Astrocyte of the spinal cord (primary cell): ENCODE measurements at places on chromosomes 3 and 15.

DNA sequence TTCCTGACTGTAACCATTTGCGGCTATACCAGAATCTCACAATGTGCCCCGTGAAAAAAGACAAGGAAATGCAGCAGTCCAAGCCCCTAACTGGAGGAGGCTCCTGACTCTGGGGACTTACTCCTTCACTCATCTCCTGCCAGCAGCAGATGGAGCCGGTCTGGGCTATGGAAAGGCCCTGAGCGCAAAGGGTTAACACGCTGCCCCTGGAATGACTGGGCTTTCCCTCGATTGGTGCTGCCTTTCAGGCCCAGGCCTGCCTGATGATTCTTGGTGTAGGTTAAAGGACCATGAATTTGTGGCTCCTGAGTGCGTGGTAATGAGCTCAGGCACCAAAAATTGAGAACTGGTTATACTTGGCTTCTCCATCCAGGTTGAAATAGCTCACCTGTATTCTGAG, 42.3 kb upstream of the GALNT15 start:
- DNase-seq, result no peak

- peak; percentile 73 for DNase-seq
Measured at GRCh38 chr3:146166415-146166821, 5.4 kb upstream of the PLOD2 start.

DNA sequence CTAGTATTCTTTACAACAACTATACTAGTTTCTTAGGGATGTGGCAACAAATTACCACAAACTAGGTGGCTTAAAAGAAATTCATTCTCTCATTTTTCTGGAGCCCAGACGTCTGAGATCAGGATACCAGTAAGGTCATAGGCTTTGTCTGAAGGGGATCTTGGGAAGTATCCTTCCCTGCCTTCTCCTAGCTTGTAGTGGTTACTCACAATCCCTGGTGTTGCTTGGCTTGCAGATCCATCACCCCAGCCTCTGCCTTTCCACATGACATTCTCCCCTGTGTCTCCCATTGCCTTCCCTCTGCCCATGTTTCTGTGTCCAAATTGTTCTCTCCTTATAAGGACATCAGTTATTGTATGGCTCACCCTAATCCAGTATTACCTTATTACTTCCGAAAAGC, 24.3 kb upstream of the CLDN1 start:
- no peak for DNase-seq

- DNase-seq, result no peak
Measured at GRCh38 chr3:191240486-191240885, 41.4 kb downstream of the OSTN start.

DNA sequence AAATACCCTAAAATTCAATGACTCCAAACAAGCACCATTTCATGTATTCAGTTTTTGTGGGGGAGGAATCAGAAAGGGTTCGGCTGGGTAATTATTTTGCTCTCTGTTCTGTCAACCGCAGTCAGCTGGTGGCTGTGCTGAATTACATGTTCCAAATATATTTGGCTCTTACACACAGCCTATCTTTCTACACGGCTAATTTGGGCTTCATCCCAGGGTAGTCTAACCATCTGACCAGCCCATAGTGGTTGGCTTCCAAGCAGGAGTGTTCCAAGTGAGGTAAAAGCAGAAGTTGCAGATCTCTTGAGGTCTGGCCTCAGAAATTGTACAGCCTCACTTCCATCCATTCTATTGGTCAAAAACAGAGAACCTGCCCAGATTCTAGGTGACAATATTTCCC, 760.8 kb upstream of the SEMA6D start:
- DNase-seq, result no peak

DNA sequence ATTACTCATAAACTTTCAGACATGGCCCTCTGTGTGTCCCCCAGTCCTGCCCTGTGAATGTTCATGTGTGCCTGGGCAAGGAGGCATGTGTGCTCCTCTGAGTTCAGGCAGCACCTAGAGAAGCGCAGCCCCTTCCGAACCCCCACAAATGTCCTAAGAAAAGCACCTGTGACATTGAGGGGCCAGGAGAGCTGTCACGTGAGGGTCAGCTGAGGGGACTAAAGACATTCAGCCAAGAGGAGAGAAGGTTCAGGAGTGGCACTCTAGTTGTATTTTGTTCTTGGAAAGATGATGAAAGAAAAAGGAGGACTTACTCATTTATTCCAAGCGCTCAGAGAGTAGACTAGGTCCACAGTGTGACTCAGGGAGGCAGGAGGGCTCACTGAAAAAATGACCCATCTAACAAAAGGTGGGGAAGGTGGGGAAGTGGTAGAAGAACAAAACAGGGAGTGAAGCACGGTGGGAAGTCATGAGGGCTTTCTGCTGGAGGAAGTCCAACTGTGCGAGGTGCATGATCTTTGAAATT, 28.1 kb upstream of the ELP6 start:
- DNase-seq, result no peak

DNA sequence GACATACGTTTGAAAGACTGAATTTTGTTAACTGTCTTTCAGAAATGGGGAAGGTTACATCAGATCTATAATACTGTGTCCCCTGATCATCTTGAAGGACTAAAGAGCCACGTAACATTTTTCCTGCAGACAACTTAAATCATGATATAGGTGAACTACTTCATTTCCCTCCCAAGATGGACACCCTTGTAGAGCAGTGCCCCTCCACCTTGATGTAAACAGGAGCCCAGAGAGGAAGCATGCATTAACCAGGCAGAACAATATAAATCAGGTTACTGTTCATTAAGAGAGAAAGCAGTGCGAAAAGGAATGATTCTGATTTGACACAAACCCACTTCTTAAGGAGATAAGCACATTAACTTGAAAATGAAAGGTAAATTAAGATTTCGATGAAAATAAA, 36.1 kb downstream of the USP3 start:
- no peak for DNase-seq

GRCh38 chr3:67227030-67227429, 228.9 kb downstream of the KBTBD8 start:
- no peak for DNase-seq

GRCh38 chr3:171806200-171807128, 3.8 kb downstream of the PLD1 start:
- peak; percentile 83 for DNase-seq

- DNase-seq, result no peak
Measured at GRCh38 chr3:8237893-8238292, 263.7 kb upstream of the LMCD1 start.

GRCh38 chr3:85977615-85978338, 1013.2 kb downstream of the VGLL3 start:
- no peak for DNase-seq

DNA sequence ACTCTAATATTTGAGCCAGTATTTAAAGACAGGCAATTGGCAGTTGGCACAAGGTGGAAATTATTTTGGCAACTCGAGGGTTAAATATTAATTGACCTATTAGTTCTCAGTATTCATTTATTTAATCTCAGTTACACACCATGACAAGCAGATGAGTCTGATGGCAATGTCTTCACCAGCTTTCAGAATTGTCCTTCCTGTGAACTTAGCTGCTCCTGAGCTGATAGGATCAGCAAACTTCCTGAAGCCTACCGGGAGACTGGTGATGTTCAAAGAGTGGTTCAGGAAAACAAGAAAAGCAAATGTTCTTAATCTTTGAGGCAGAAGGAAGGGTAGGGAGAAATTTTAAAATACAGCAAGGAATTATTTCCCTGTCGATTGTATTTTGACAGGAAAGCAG, 522.2 kb downstream of the SOX2 start:
- no peak for DNase-seq
